ENCODE measurements at places on chromosomes 12 and 14.

DNA sequence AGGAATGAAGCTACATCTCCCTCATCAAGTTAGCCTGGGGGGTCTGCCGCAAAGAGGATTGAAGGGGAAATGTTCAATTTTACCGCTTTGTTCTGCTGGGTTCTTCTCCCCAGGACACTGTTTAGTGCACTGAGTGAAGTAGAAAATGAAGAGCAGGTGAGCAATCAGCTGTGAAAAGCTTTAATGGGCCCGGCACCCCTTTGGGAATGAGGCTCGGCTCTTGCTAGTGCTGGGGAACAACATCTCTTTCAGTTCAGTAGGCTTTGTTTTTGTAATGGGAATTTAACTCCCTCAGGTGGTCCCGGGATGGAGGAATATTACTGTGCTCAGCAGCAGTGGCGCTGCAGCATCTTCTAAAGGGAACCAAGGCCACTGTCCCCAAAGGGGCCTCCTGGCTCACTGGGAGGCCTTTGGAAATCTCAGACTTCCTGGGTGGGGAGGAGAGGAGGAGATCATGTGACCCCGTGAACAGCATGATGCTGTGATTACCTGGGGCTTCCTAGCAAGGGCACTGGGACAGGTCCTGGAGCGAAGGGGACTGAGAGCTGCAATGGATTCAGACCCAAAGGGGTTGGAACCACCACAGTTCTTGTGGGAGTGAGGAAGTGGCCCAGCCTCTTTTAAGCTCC lies 85.2 kb upstream of the MAX start:
- no peak for DNase-seq

DNA sequence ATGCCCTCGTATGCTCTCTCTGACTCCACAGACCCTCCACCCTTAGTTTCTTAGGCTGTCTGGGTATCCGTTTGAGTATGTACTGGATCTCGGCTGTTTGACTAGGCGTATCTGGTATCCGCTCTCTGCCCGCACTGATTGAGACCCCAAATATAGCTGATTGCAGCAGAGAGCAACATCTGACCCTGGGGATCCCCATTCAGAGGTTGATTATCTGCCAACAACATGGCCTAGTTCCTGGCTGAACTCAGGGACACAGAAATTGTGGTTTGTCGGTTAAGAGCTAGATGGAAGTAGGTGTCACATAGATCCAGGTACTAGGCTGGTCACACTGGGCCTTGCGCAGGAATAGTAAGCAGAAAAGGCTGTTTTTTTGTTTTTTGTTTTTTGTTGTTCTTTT lies 359.9 kb downstream of the FUT8 start:
- no peak for DNase-seq

DNA sequence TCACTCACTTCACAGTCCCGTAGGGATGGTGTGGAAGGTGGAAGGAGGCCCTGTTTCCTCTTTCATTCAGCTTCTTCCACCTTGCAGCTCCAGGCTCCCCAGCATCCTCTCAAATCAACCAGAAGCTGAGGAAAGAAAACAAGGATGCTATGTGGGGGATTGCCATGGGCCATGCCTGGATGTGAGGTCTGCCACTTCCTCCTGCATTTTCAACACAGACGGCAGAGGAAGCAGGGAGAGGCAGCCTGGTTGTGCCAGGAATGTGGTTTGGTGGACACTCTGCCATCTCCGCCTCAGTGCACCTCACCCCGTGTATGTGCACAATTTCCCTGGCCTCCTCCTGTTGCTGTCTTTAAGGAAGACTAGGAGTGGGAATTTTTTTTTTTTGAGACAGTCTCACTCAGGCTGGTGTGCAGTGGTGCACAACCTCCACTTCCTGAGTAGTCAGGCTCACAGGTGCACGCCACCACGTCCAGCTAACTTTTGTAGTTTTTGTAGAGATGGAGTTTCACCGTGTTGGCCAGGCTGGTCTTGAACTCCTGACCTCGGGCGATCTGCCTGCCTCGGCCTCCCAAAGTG lies 99.2 kb downstream of the SLC15A4 start:
- no peak for DNase-seq

DNA sequence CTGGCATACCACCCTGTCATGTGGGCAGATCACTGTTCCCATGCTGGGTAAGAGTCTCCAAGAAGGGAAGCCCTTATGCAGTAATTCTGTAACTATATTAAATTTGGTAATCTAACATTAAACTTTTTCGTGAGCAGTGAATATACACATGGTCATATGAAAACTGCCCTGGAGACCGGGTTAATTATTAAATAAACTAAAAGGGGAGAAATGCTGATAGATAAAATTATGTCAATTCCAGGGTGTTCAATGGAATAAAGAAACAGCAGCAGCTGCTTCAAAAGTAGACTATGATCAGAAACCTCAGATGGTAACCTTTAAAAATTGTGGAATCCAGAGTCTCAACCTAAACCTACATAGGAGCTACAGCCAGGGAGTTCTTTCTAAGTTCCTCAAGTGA lies 100.0 kb downstream of the PAWR start:
- DNase-seq: no peak

DNA sequence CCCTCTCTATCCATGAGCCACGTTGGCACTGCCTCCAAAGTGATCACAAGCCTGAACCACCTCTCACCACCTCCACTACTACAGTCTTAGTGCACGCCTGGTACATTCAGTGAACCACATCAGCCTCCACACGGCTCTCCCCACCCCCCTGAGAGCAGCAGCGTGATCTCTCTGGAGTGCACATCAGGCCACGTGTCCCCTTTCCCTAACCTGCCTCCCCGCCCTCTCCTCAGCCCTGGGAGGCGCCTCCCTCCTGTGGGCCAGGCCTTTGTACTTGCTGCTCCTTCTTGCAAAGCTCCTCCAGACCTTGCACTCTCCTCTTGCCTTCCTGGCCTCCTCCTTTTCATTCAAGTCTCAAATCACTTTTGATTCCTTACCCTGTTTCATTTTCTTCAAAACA lies 49.8 kb downstream of the SLC6A12 start:
- DNase-seq: no peak

DNA sequence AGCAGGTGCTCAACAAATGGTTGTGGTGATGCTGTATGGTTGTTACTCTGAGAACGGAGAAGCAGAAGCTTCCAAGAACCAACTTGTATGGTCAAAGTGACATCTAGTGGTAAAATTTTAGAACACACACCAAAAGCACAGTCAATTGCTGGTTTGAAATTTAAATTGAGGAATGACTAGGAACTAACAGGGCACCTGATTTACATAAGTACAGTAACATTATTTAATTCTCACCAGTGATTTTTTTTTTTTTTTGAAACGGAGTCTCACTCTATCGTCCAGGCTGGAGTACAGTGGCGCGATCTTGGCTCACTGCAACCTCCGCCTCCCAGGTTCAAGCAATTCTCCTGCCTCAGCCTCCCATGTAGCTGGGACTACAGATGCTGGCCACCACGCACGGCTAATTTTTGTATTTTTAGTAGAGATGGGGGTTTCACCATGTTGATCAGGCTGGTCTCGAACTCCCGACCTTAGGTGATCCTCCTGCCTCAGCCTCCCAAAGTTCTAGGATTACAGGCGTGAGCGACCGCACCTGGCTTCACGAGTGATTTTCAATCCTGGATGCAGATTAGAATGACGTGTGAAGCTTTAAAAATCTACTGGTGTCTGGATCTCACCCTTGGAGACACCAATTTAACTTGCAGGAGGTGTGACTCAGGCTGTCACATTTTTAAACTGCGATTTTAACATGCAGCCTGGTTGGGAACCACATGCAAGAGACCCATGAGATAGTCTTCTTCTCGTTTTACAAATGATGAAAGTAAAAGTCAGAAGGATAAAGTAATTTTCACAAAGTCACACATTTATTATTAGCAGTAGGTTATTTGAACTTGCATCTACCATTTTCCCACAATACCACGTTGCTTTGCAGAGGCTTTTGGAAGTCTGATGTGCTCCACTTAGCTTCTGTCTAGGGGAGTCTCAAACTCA lies 14.1 kb upstream of the NUMB start:
- no peak for DNase-seq

- DNase-seq: no peak
These were observed 106.9 kb upstream of the ETV6 start for GRCh38 chr12:11542599-11542998.

DNA sequence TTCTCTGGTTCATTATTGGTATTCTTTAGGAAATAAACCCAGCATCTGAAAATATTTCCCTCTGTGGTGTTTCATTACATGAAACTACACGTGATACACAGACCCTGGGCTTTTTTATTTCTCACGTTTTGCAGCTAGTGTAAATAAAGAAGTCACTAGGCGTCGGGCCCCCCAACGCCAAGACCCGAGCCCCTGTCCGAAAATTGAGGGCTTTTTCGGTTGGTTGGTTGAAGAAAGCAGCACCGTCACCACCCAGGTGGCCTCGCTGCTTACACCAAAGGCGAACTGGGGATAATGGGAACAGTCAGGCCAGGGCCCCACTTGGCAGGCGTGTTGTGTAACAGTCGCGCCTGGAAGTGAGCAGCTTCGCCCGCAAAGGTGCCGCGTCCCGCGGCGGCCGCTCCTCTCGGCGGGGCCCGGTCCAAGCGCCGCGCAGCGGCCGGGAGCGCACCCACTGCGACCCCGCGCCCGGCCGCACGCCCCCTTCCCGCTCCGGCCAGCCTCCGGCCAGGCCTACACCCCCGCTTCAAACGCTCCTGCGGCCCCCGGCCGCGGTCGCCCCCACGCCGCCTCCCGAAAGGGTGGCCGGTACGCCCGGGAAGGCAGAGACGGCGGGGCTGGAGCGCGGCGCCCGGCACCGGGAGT lies 1.2 kb downstream of the DUSP16 start:
- DNase-seq: no peak

DNA sequence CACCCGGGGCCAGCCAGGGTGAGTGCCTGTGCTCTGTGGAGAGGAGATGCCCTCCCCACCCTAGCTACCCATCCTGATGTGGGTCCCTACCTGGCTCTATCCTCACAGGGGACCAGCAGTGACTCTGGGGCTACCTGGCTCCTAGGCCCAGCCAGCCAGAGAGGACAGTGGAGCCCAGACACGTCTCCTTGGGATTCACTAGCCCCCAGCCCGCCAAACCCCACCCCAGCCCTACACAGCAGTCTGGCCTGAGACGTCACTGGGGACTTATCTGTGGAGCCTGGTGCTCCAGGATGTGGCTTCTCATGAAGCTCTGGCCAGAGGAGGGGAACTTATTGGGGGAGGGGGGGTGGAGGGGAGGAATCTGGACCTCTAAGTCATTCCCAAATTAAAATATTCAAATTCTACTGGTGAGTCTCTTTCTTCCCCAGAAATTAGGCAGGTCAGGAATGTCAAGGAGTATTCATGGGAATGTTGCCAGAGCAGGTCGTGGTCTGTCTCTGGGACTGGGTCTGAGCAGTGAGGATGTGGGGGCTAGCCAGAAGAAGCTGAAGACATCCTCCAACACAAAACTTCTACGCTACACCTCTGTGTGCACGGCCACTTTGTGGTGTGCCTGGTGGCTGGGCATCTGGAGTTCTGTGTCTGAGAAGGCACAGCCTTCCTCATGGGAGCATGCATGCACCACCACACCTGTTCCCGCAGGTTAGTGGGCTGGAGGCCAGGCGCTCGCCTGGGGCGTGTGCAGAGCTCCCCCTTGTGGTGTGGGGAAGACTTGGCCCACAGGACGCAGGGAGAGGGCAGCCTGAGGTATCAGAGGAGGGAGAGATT lies 2.7 kb downstream of the CMTM5 start:
- DNase-seq: peak; percentile 22

GRCh38 chr12:22409377-22410164 lies 75.1 kb upstream of the ST8SIA1 start:
- peak; percentile 12 for DNase-seq

- DNase-seq: no peak
These were observed 125.1 kb downstream of the APAF1 start for GRCh38 chr12:98770230-98770629.
